ENCODE measurements at places on chromosomes 1 and 21.

GRCh38 chr1:11126569-11126968 lies 26.9 kb upstream of the EXOSC10 start:
- no peak for DNase-seq

DNA sequence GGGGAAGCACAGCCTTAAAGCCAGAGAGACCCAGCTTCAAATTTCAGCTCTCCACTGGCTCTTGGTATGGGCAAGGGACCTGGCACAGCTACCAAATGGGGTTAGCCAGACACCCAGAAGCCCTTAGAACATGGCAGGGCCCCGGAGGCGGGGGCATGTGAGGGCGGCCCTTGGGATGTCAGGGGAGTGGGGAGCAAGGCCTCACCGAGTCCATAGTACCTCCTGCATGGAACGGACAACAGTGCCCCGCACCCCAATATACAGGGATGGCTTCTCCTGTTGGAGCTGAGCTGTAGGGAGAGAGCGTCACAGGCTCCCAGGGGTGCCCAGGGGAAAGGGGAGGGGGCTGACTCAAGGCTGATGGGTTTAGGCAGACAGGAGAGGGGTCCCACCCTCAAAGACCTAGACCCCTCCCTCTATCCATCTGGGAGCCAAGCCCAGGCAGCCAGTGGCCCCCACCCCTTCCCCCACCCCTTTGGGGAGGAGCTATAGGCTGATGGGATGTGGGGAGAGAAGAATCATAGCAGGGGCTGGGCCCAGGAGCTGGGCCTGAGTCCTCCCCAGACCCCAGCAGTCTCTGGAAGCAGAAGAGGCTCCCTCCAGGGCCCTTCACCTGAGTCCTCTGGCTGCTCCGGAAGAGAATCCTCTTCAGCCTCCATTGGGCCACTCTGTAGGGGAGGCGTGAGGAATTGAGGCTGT lies 16.5 kb downstream of the SPOCD1 start:
- DNase-seq: no peak

- no peak for DNase-seq
These were observed 223.6 kb upstream of the ADGRL2 start for GRCh38 chr1:81577004-81577697.

GRCh38 chr1:234018816-234019215 lies 114.3 kb downstream of the SLC35F3 start:
- DNase-seq: no peak

All from RKO (cell line).